Activated CD4-positive, CD25-positive, alpha-beta regulatory T cell treated with anti-CD3 and anti-CD28 coated beads, Interleukin-2, amount 50 U/mL, for 24 hours (primary cell): ENCODE measurements at places on chromosomes 1 and 21.
A peak's percentile ranks its signal among the peaks of the same experiment; 100 is the strongest.

GRCh38 chr1:212311836-212312497 is 26.8 kb downstream of the PPP2R5A start:
- no peak for ATAC-seq

GRCh38 chr1:64215576-64215975 is 12.2 kb downstream of the UBE2U start:
- ATAC-seq: no peak

DNA sequence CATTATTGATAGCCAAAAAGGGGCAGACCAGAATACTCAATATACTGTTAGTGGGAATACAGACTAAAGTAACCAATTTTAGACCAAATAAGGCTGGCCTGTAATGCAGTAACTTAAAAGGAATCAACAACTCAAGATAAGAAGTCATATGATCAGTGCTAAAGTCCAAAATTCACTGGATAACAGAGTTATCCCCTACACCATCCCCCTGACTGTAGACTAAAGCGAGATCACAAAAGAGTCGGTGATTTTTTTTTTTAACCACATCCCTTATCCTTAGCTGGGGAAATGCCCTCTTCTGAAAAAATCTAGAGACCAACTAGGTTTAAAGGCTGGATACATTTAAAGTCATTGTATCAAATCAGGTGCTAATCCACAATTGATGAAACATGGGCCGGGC is 7.7 kb downstream of the UBR4 start:
- ATAC-seq: no peak

DNA sequence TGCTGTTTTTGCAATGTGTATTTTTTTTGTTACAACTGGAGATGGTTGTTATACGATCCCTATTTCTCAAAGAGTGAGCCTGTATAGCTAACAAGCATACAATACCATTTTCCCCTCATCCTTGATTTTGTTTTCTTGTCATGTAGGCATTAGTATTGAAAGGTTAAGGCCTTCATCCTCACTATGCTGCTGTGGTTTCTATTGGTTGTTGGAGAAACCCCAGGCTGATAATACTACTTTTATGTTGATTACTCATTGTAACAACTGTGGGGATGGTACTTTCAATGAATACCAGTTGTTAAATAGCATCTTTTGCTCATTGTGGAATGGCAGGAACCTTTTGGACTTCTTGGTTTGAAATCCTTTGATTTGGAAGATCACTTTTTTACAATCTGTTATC is 39.0 kb upstream of the MACF1 start:
- ATAC-seq: no peak

GRCh38 chr21:44260791-44261631 is 686 bp downstream of the DNMT3L start:
- no peak for ATAC-seq

DNA sequence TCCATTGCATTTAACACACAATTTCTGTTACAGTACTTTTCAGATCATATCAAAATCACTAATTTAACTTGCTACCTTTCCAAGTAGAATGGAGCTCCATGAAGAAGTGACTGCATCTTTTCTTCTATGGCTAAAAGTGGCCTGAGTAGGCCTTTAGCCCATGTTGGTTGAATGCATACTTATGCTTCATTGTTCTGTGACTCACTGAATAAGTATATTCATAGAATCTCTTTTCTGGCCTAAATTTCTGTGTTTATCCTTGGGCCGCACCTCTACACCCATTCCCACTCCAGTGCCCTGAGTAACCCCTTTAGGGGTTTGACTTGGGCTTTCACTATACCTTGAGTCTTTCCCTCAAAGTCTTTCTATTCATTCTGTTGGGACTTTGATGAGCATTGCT is 42.1 kb upstream of the ARHGAP29 start:
- no peak for ATAC-seq

DNA sequence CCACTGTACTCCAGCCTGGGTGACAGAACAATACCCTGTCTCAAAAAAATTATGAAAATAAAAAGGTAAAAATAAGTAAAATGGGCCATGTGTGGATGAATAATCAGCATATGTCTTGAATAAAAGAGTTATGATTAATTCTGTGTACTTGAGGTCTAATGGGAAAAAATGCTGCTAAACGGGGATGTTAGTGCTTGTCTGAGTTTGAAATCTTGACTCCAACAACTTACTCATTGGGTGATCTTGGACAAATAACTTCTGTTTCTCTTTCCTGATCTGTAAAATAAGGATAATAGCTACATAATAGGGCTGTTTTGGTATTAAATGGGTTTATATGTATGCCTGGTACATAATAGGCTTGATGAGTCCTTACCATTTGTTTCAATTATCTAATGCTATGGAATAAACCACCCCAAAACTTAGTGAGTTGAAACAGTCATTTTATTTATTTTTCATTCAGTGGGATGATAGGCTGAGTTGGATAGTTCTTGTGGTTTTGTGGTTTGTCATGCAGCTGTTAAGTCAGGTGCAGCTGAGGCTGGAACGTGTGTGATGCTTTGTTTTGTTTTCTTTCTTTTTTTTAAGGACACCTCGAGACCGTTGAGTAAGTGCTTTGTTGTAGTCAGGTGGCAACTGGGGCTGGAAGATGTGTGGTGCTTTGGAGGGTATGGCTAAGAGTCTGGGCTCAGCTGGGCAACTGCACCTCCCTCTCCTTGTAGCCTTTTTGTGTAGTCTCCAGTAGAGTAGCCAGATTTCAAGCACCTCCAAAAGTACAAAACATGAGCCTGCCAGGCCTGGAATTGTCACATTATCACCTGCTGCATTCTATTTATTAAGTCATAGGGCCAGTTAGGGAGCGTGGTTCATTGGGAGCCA is 4.9 kb downstream of the MDM4 start:
- peak; percentile 69 for ATAC-seq

DNA sequence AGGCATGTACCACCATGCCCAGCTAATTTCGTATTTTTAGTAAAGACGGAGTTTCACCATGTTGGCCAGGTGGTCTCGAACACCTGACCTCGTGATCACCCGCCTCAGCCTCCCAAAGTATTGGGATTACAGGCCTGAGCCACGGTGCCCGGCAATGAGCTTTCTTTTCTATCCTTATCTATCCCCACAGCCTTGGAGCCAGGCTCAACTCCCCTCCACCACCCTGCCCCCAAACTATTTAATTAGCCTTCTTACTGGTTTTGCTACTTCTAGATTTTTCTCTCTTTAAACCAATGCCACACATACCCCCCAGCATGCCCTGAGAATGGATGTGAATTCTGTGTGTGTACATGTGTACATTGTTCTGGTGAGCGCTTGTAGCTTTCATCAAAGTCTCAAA is 5.7 kb upstream of the VANGL2 start:
- ATAC-seq: no peak

DNA sequence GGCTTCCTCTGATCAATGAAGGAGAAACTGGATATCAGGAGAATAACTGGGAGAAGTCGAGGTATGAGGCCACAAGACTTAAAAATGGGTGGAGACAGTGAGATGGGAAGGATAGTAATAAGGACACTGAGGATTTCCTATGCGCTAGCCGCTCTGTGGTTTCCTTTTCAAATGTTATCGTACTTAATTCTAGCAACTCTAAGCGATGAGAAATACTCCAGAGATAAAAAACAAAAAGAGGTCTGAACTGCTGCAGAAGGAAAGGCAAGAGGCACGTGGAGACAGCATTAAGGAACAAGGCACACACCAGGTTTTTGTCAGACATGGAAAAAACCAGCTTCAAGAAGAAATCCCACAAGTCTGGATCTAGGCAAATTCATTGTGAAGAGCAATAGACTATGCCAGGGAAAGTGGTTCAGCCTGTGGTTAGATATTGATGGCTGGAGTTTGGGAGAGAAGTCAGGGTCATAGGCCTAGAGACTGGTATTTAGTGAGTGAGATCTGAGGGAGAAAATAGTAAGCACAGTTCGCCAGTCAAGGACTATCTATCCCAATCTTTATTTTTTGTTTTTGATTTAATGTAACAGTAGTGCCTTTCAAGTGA is 5.3 kb downstream of the CLCA2 start:
- no peak for ATAC-seq

GRCh38 chr1:211606914-211607753 is 28.2 kb upstream of the SLC30A1 start:
- peak; percentile 38 for ATAC-seq

DNA sequence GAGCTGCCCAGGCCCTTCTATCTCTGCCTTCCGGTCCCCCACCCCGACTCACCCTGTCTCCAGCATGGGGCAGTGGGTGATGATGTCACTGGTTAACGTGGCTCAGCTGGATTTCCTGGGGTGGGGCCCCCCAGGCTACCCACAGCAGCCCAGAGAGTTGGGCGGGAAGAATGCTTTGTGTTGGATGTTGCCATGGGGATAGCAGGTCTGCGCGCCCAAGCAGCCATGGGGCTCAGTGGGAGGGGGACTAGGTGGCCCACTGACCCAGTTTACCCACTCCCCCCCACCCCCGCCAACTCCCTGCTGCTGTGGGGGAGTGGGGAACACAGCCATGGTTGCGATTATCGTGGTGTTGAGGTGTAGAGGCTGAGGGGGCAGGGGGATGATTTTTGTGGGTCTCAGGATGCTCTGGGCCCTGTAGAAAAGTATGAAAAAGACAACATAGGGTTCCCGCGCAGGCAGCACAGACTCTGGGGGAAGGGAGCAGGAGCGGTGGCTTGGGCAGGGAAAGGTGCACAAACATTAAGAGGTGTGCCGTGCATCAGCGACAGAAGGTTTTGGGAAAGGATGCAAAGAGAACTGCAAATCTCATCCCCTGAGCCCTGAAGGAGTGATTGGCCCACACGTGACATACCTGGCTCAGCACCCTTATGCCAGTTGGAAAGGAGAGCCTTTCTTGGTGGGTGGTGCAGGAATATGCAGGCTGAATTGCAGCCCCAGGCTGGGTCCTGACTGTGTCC is 8.5 kb downstream of the CELSR2 start:
- ATAC-seq: no peak

- ATAC-seq: no peak
These were observed 180.7 kb upstream of the VAMP3 start for GRCh38 chr1:7590426-7590790.

GRCh38 chr1:218209351-218209861 is 75.7 kb upstream of the RRP15 start:
- no peak for ATAC-seq
